ENCODE measurements at places on chromosomes 4 and X.
A peak's percentile ranks its signal among the peaks of the same experiment; 100 is the strongest.

DNA sequence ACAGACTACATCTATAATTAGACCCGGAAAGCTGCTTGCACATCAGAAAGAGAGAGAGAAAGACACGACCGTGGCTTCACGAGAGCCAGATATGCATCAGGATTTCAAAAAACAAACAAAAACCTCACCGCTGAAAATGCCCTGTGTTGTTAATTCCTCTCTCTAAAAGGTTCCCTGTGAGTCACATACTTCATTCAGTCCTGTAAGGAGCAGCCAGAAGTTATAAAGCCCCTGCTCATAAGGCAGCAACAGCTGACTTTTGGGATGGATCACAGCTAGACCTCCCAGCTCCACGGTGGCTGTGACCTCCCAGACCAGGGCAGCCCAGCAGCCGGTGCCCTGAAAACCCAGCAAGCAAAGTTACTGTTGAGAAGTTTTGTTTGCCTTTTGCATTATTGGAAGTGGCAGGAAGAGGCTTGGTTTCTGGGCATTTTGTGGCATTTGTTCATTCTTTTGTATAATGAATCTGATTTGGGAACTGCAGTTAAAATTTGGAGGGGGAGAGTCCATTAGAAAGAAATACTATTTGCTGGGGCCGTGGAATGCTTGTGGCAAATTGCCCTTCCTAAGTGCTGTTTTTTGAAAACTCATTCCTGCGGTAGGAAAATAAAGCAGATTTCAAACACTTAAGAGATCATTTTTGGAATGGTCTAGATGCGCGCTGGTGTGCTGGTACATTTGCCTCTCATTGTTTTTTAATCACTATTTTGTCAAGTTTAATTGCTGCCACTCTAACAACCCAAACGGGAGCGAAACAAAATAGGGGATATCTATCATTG lies 520.4 kb downstream of the BCOR start:
- no peak for ATAC-seq

DNA sequence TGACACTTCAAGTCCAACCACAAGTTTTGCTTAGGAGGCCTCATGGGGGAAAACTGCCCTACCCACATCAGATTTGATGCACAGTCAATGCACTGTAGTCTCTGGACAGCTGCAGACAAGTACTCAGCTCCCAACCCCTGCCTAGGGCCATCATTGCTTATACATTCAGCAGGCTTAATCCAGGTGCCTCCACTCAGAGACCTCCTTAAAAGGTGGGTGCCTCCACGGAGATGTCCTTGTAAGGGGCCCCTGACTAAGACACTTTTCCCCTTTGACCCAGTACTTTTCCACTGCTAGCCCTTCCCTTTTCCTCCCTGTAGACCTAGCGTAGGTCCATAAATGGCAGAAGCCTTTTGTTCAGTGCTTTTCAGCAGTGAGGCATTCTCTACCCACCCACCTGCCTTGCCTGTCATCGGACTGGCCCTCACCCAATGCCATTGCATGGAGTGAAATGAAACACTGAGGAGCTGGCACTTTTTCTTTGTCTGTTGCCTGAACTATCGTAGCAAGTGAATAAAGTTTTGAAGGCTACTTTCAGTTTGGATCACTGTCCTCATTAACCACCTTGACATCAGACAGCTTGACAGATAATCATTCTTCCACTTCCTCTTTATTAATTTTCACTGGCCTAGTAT lies 23.8 kb upstream of the PLK4 start:
- ATAC-seq: no peak

DNA sequence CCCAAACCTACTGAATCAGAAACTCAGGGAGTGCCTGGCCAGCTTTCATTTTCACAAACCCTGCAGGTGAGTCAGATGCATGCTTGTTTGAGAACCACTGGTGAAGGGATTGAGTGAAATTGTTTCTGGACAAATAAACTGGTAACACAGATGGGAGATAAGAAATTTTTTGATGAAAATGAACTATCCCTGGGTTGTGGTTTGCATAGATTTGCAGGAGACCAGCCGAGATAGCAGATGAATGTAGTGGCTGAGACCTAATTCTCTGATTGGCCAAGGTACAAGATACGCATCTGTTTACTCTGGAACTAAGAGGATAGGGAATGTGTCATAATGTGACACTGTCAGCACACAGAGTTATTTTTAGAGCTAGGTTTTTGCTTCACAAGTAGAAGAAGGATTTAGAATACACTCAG lies 117.8 kb upstream of the NOCT start:
- ATAC-seq: peak; percentile 65

- peak; percentile 32 for ATAC-seq
Observed at GRCh38 chr4:183838987-183839712, 66.0 kb upstream of the STOX2 start.

- peak; percentile 18 for ATAC-seq
Observed at GRCh38 chr4:8207314-8207713, 8.2 kb downstream of the SH3TC1 start.

- peak; percentile 81 for ATAC-seq
Observed at GRCh38 chr4:122665161-122665929, 44.5 kb upstream of the IL21 start.

DNA sequence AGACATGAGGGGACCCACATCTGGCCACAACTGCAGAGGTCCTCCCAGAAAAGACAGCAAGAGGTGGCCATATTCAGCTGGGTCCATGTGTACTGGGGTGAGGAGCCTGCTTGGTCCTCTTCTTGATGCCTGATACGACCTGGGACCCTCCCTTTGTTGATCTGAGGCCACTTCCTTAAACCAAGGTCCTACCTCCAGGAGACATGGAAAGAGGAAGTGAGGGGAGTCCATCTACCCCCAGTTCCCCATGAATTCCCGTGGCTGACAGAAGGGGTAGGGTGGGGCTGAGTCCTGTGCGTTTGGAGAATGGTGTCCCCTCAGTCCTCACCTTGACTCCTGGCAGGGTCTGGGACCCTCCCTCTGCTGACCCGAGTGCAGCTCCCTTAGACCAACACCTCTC lies 2.1 kb downstream of the MAGEA10 start:
- no peak for ATAC-seq

DNA sequence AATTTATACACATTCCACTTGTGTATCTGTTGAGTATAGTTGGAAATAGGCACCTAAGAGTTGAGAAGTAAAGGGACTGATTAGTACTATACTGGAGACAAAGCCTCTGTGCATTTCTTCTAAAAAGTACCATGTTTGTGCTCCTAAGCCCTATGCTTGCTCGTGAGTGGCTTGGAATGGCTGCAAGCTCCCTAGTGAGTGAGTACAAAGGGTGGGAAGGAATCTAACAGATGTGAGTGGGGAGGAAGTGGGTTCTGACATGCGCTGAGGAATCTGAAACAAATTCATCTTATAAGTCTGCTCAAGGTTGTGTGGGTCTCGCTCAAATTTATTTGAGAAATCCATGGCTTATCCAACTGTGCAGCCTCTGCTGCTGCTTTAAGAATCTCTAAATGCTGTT lies 13.3 kb downstream of the SPCS3 start:
- no peak for ATAC-seq

DNA sequence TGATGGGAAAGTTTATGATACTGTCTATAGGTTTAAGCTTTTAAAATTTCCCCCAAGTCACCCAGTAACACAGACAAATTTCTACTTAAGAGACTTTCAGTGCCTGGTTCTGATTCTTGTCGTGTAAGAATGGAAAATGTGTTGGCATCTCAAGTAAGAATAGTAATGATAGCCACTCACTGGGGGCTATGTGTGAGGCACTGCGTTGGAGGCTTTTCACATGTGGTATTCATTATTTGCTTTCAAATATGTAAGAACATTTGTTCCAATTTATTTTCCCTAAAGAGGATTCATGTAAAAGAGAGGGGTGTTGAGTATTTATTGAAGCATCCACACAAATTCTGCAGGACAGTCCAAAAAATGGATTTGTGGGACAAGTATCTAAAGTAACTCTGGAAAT lies 143.6 kb downstream of the FNIP2 start:
- ATAC-seq: no peak

DNA sequence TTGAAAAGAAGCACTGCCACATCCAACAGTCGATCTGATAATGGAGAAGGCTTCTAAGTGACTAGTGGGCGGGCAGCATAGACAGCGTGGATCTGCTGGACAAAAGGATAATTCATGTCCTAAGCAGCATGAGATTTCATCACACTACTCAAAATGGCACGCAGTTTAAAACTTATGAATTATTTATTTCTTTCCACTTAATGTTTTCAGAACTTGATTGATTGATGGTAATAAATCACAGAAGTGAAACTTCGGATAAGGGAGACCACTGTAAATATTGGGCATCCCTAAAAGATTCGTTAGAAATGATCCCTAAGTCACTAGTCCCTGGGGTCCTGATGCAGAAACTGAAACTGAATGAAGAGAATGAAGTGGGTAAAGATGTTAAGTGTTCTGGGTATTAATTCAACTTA lies 93.0 kb upstream of the ANK2 start:
- ATAC-seq: peak; percentile 93

- no peak for ATAC-seq
Observed at GRCh38 chr4:7041246-7041645, 1.9 kb upstream of the TADA2B start.

DNA sequence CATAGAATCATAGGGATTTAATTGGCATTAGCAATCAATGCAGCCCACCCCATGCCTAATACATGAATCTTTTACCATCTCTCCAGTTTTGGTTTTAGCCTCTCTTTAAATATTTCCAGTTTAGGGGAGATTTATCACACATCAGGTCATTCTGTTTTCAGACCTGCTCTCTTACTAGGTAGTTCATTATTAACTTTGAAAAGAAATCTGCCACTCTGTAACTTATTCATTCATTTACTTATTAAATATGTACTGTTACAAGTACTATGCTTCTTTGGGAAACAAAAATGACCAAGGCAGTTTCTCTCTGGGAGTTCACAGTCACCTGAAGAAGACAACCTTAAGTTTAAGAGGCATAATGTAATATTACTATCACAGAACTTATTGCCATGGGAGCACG lies 62.1 kb downstream of the USO1 start:
- ATAC-seq: no peak

GRCh38 chrX:40018041-40018440 lies 79.7 kb downstream of the BCOR start:
- ATAC-seq: no peak

DNA sequence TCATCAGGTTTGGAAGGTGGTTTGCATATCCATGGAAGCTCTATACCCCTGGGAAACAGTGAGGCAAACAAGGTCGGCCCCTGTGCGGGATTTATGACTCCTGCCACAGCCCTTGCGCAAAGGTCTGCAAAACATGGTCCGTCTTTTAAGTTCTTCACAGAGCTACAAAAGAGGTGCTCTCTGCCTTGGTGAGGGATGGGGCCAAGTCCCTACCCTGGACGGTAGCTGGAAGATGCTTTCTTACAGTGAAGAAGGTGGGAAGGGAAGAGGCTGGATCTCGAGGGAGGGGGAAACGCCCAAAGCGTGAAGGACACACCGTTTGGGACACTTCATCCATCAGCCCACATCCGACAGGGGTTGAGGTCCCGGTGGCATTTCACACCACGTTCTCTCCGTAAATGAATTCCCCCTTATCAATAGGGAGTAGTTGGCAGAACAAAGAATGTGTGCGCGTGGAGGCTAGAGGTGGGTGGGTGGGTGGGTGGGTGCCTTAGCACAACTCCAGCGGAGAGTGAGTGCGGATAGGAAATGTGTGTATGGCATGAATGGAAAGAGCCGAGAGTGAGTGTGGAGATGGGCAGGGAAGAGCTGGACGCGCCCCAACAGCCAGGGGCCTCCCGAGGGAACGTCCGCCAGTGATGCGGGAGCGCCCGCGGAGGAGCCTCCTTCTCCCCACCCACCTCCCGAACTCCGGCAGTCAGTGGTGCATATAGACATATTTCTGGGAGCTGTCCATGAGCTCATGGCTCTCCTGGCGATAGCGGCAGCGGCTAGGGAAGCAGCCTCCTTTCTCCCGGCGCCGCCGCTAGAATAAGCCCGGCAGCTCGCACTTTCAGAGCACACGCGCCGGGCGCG lies 68.3 kb downstream of the LARP7 start:
- peak; percentile 89 for ATAC-seq

- no peak for ATAC-seq
Observed at GRCh38 chrX:23616361-23616760, 50.9 kb upstream of the PRDX4 start.

DNA sequence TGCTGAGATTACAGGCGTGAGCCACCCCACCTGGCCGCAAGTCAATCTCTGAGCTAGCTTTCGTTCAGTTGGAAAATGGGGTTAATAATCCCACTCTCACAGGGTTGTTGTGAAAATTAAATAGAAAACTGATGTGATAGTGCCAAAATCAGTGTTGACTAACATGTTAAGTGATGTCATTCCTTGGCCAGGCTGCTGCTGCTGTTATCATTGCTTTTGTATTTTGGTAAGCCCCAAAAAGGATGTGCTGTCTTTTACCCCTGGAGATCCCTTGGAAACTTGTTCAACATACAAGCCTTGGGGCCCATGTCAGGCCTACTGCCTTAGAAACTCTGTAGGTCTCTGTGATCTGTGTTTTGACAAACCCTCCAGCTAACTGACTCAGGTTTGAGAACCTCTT lies 106.3 kb downstream of the AFF1 start:
- no peak for ATAC-seq

GRCh38 chr4:3679851-3680311 lies 86.3 kb upstream of the ADRA2C start:
- ATAC-seq: peak; percentile 47

DNA sequence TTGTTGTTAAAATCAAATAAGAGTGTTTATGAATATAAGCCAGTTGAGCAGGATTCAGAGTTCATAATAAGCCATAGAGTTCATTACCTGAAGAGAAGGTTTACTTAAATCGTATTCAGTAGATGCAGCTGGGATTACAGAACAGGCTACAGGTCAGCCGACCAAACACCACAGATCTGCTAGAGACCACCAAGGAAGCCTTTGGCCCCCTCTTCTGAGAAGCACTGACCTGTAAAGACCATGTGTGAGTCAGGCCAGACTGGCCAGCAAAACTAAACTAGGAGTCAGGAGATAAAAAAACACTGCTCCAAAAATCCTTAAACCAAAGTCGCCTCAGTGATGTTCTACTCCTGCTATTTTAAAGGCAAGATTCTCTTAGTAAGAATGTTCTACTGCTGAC lies 1125.5 kb downstream of the FAT4 start:
- no peak for ATAC-seq

GRCh38 chr4:123952530-123953274 lies 556.1 kb downstream of the SPRY1 start:
- ATAC-seq: no peak

- no peak for ATAC-seq
Observed at GRCh38 chr4:165709516-165709915, 163.5 kb upstream of the TLL1 start.
